8988T (cell line): ENCODE measurements at places on chromosomes 11 and 22.
A peak's percentile ranks its signal among the peaks of the same experiment; 100 is the strongest.

DNA sequence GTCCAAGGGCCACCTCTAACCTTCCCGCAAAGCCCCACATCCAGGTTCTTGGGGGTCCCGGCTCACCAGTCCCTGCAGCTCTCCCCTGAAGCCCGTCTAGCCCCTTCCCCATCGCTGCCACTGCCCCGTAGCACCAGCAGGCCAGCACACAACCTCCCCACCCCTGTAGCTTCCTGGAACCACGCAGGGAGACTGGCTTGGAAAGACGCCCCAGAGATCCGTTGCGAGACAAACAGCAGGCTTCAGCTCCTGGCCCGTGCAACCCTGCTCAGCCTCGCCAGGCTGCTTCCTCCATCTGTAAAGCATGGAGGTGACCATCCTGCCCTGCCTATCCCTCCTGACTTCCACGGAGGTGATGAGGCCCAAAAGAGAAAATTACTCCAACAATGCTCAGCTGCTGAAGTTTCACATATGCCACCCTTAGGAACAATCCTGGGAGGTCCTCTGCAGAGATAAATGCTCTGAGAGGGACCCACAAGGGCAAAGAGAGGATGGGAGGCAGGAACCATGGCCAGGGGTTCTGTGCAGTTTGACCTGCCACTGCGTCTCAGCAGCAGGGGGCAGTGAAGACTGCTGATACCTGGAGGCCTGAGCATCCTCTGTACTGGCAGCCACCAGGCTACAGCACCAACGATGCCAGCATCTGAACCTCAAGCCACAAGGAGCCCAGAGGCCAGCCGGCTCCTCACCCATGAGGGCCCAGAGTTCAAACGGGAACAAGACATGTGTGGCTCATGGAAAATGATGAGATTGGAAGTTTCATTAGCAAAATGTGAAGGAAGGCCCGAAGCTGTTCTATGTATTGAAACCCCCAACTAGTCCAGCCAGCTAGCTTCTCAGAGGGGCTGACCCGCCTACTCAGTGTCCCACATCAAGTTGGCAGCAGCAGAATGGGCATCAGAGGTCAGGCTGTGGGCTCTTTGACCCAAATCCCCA is 16.1 kb downstream of the DGCR2 start:
- peak; percentile 63 for DNase-seq

DNA sequence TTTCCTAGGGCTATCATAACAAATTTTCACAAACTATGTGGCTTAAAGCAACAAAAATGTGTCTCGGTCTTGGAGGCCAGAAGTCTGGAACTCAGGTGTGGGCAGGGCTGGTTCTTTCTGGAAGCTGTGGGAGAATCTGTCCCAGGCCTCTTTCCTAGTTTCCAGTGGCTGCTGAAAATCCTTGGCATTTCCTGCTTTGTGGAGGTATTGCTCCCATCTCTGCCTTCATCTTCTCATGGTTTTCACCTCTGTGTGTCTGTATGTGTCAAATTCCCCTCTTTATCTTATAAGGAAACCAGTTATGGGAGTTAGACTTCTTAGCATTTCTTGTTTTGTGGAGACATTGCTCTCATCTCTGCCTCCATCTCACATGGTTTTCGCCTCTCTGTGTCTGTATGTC is 130.4 kb upstream of the PLET1 start:
- DNase-seq, result no peak

DNA sequence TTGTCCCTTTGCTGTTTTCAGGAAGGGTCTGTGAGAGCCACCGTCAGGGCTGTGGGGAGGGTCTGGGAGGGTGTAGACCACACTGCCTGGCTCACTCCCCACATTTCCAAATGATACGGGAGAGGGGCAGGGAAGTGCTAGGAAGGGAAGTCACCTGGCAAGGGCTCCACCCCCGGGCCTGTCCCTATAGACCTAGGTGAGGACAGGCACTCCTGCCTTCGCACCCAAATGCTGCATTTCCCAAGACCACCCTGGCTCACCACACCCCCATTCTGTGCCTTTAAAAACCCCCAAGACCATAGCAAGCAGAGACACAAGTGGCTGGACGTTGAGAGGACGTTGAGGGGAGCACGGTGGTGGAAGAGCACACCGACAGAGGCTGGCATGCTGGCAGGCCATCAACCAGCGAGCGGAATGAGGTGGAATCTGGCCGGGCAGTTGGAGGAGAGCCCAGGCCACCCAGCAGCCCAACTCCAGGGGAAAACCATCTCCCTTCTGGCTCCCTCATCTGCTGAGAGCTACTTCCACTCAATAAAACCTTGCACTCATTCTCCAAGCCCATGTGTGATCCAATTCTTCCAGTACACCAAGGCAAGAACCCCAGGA is 45.7 kb downstream of the GNB1L start:
- no peak for DNase-seq

DNA sequence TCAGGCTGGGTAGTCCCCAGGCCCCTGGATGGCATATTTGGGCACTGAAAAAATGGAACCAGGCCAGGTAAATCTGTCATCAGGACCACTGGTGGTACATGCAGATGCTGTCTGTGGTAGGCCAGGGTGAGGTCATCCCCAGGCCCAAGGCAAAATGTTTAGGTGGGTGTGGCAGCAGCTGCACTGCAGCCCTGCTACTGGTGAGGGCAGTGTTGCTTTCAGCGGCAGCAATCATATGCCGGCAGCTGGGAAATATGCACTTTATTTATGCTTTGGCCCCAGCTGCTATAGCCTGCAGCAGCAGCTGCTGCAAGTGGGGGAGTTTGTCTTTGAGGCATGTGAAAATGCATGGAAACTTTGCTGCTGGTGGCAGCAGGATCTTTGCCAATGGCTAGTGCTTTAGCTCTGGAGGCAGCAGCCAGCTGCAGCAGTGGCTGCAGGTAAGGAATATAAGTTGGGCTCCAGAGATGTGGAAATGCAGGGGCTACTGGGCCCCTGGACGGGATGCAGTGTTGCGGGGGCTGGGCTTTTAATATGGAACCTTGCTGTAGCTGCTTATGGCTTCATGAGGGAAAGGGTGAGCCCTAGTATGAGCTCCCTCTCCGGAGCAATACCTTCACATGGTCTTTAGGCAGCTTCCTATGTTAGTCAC is 365.7 kb upstream of the CADM1 start:
- DNase-seq, result no peak

- no peak for DNase-seq
Measured at GRCh38 chr22:38861927-38862326, 10.1 kb downstream of the CBX6 start.

DNA sequence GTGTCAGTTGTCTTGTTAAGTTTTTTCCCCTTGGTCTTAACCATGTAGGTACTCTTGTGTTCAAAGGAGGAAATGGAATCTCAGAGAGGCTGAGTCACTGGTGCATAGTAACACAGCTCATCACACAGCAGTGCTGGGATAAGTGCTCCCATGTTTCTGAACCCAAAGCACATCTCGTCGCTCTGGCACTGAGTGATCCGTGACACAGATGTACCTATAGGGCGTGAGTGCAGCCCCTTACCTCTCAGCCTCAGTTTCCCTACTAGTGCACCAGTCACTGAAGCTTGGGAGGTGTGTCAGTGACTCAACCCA is 234.0 kb downstream of the ST3GAL4 start:
- DNase-seq, result no peak

DNA sequence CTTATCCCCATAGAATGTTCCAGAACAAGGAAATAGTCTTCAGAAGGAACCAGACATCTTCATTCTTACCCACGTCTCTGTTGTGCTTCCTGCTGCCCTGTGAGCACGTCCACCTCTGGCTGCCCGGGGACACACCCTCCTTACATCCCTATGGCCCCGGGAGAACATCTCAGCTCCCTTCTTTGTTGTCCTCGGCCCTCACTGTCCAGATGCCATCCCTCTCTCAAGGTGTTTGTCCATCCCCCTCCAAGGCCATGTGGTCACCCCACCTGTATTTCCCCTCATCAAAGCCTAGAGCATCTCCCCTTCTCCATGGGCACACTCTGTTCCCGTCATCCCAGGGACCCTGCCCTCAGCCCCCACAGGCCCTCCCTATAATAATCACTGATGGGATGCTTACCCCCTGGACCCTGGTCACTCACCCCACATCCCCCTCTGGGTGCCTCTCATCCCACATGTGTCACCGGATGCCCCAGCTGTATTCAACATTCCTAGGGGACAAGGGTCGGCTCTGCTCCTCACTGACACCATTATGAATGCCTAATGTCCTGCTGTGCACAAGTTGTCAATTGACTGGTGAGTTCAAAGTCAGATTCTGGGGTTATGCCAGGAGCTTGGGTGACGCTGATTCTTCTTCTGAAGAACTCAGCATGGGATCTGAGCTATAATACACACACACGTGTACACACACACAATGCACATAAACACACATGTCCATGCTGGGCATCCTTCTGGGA is 28.8 kb downstream of the IGLL5 start:
- no peak for DNase-seq
